ENCODE measurements at places on chromosomes 12 and 14.
A peak's percentile ranks its signal among the peaks of the same experiment; 100 is the strongest.

GRCh38 chr12:32501835-32502333 lies 102.5 kb downstream of the FGD4 start:
- peak; percentile 96 for DNase-seq

GRCh38 chr14:96176275-96176674 lies 28.4 kb upstream of the BDKRB2 start:
- DNase-seq: no peak

GRCh38 chr12:116373572-116374206 lies 96.2 kb upstream of the MED13L start:
- no peak for DNase-seq

DNA sequence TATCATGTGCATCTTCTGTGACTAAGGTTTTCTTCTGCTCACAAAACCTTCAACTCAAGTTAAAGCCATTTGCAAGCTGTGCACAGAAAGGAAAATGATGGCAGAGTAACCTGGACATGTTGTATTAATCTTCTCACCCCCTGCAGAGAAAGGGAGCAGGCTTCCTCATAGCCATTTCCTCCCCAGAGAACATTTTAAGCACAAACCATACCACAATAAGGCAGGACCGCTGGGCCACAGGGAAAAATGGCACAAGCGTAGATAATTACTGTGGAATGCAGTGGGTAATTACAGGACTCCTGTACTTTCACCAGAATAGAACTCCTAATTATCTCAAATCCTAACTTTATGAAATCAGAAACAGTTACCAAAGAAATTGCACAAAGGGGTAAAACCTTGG lies 215.7 kb downstream of the KIF21A start:
- no peak for DNase-seq

DNA sequence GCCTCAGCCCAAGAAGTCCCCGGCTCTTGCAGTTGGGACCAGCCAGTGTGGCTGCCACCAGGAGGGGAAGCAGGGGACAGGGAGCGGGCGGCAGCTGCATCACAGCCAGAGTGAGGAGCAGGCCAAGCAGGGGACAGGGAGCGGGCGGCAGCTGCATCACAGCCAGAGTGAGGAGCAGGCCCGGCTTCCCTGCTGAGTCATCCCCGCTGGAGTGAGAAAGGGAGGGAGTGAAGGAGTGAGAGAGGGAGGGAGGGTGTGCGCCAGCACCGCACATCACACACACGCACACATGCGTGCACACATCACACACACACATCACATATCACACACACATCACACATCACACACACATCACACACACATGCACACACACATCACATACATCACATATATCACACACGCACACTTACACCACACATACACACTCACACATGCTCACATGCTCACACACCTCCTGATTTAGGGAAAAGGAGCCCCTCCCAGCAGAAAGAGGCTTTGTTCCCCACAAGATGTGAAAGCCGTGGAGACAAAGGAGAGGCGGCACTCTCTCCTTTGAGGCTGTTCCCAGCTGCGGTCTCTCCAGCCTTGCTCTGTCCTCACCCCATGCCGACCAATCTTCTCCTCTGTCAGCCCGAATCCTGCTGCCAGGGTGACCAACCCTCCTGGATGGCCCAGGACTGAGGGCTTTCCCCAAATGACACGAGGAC lies 16.7 kb upstream of the ZDHHC22 start:
- DNase-seq: peak; percentile 68

GRCh38 chr14:39628087-39628486 lies 195.9 kb upstream of the FBXO33 start:
- DNase-seq: no peak

GRCh38 chr14:41606282-41606531 lies 469 bp upstream of the LRFN5 start:
- no peak for DNase-seq

- no peak for DNase-seq
These were observed 575.5 kb downstream of the ALG10 start for GRCh38 chr12:34597548-34598351.

GRCh38 chr12:4441355-4442335 lies 4.0 kb downstream of the FGF6 start:
- DNase-seq: peak; percentile 74

- DNase-seq: no peak
These were observed 35.9 kb upstream of the GSC start for GRCh38 chr14:94805680-94806288.

- no peak for DNase-seq
These were observed 30.6 kb upstream of the PPFIBP1 start for GRCh38 chr12:27493260-27493940.

GRCh38 chr14:54040846-54041245 lies 84.2 kb upstream of the BMP4 start:
- no peak for DNase-seq

DNA sequence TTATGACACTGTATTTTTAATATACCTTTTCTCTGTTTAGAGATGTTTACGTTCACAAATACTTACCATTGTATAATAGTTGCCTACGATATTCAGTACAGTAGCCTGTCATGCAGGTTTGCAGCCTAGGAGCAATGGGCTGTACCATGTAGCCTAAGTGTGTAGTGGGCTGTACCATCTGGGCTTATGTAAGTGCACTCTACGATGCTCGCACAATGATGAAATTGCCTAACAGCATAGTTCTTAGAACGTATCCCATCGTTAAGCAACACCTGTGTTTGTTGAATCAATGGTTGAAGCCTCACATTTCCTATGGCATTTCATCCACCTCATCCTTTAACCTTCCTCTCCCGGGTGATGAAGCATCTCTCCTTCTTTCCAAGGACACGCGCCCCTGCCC lies 12.5 kb upstream of the EML1 start:
- DNase-seq: no peak

DNA sequence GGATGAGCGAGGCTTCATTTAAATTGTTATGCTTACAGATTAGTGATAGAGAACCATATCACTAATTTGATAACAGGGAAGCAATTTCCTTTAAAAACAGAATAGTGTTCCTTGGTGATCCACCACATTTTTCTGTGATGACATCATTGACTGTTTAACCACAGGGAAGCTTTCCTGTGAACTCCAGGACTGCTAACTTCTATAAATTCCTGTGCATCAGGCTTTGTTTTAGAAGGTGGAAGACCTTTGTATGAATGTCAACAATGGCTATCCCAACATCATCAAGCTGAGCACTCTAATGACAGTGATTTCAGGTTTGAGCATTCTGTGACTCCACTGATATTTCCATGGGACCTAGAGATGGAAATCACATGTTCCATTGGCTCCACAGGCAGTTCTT lies 177.1 kb downstream of the RMST start:
- peak; percentile 17 for DNase-seq

GRCh38 chr12:67154901-67155300 lies 114.3 kb upstream of the CAND1 start:
- DNase-seq: no peak

DNA sequence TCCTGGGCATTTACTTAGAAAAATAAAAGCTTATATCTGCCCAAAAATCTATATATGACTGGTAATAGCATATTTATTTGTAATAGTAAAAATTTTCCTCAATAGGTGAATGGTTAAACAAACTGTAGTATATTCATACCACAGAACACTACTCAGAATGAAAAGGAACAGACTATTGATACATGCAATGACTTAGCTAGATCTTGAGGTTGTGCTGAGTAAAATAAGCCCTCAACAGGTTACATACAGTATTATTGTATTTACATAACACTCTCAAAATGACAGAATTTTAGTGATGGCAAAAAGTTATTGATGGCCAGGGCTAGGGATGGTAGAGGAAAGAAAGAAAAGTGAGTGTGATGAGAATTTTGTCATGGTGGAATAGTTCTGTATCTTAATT lies 178.4 kb downstream of the BMP4 start:
- no peak for DNase-seq

DNA sequence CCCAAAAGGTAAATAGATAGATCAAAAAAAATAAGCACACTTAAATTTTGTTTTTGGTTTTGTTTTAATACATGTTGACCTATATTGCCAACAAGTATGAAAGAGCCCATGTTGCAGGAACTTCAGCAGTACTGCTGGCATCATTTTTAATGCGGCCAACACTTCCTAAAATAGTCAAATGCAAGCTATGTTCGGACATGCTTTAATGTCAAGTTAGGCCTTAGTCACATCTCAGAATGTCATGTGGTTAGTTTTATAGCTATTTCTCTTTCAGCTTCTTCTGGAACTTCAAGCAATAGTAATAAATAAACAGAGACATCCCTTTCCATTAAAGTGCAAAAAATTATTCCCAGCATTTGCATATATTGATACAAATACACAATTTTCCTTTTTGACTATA lies 153.4 kb downstream of the PIK3C2G start:
- no peak for DNase-seq

- no peak for DNase-seq
These were observed 23.8 kb downstream of the GNS start for GRCh38 chr12:64735442-64735841.

DNA sequence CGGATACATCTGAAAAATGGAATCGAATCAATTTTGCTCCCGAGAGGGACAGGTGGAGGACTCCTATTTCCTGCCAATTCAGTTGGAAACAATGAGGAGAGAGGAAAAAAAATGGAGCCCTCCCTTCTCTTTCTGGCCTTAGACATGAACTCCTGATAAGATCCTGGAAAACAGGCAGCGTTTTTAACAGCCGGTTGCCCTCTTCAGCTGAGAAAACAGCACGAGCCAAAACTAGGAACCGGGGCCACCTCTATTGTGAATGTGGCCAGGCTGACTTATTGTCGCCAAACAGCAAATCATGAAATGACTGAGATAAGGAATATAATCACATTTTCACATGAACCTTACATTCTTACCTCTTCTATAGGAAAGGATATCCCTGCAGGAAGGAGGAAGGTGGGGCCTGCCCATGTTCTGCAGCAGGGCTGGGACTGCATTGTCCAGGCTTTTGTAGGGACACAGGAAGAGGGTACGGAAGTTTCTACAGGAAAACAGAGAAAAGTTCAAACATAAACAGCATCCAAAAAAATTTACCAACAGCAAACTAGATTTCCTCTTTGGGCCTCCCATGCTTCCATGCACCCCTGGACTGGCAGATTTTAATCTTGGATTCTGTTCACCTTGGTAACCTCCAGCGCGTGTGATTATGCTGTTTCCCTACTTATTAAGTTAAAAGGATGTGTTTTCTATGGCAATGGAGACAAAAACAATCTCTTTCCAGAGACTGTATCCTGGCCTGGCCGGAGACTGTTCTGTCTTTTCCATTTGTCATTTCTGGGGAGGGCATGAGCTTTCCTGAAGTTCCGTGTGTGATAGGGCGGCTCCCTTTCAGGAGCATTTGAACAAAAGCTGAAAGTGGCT lies 29.0 kb upstream of the ELK3 start:
- no peak for DNase-seq

DNA sequence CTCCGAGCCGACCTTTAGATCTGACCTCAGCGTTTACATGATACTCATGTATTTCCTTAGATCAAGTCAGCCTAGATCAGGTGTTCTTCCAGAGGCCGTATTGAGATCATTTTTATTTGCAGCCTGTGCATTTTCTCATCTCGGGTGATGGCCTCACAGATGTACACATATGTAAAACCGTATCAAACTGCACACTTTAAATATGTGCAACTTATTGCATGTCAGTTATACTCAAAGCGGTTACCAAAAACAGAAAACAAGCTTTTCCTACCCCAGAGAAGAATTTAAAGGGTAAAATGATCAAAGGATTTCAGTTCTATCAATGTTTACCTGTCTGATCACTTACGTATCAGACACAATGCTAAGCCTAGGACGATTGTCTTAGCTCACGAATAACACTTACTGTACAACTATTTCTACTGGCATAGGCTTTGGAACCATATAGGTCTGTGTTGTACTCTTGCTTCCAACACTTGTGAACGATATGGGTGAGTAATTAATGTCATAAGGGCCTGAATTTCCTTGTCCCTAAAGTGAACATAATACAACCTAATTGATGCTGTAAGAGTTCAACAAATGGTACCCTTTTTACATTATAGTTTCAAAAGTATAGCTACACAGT lies 628 bp upstream of the LLPH start:
- DNase-seq: no peak

- DNase-seq: no peak
These were observed 69.1 kb downstream of the TMEM260 start for GRCh38 chr14:56648508-56649301.

DNA sequence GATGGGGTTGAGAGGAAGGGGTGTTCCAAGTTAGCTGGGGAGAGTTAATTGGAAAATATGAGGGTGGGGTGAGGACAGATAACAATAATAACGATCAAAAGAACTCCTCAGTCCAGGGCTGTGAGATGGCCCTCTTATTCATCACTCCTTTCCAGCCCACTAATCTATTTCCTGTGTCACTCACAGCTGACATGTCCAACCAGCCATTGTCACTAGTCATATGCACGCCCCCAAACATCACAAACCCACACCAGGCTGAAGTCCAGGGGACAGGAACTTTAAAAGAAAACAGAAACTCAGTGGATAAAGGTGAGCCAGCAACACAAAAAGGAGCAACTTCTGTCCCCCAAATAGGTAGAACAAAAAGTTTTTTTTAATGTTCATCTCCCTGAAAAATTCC lies 911 bp downstream of the CALCOCO1 start:
- no peak for DNase-seq

GRCh38 chr12:51428256-51428655 lies 3.6 kb downstream of the SLC4A8 start:
- no peak for DNase-seq

GRCh38 chr12:18008642-18009041 lies 81.4 kb downstream of the RERGL start:
- no peak for DNase-seq

DNA sequence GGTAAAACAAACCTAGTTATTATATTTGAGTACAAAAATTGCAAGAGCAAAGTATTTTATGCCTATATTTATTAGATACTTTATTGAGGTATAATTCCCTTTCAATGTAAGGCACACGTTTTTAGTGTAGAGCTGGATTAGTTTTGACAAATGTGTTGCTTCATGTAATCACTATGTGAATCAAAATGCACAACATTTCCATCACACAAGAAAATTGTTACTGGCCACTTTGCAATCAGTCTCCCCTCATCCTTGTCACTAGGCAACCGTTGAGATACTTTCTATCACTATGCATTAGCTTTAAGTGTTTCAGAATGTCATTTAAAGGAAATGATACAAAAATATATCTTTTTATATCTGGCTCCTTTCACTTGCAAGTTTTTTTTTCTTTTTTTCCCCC lies 531.0 kb downstream of the CCER1 start:
- DNase-seq: no peak

Measured in GM23338 (cell line).